ENCODE measurements at places on chromosomes 2 and 18.

- no peak for DNase-seq
Measured at GRCh38 chr18:31825772-31826171, 65.1 kb upstream of the SLC25A52 start.

GRCh38 chr18:13520306-13520705 is 206.1 kb downstream of the FAM210A start:
- DNase-seq, result no peak

- DNase-seq, result peak; percentile 89
Measured at GRCh38 chr2:9703085-9703678, 72.4 kb upstream of the YWHAQ start.

DNA sequence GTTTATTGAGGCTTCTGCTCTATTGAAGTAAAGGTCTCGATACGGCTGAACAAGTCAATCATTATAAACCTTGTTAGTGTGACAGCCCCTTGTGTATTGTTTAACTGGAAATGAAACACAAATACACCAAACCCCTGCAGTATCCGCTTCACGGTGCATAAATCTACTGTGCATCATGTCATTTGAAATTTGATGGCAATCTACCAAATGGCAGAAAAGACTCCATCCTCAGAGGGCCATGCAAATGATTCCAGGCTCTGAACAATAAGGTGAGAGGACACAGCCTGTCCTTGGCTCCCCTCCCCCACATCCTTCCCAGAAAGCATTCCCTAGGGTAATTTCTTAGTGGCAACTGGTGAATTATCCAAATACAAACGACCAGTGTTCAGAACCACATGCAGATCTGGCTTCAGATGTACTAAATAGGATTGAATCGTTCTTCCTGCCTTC is 80.6 kb downstream of the ADCYAP1 start:
- no peak for DNase-seq

DNA sequence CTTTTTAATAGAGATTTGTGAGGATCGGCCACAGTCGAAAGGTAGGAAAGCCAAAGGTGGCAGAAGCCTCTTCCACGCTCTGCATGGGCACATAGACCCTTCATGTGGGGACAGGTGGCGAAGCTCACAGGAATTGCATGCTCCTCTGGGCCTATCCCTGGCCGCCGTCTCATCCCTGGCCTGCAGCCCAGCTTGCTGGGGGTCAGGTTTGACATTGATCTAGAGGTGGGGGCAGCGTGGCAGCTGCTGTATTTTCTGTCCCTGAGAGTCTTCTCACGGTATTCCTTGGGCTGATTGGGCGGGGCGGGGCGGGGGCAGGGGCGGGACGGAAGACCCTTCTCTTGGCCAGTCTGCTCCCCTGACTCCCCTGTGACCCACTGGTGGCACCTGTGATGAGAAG is 48.9 kb downstream of the STK25 start:
- no peak for DNase-seq

GRCh38 chr2:169983506-169983905 is 156.3 kb downstream of the UBR3 start:
- no peak for DNase-seq

GRCh38 chr2:235390108-235390815 is 103.6 kb upstream of the AGAP1 start:
- peak; percentile 24 for DNase-seq

DNA sequence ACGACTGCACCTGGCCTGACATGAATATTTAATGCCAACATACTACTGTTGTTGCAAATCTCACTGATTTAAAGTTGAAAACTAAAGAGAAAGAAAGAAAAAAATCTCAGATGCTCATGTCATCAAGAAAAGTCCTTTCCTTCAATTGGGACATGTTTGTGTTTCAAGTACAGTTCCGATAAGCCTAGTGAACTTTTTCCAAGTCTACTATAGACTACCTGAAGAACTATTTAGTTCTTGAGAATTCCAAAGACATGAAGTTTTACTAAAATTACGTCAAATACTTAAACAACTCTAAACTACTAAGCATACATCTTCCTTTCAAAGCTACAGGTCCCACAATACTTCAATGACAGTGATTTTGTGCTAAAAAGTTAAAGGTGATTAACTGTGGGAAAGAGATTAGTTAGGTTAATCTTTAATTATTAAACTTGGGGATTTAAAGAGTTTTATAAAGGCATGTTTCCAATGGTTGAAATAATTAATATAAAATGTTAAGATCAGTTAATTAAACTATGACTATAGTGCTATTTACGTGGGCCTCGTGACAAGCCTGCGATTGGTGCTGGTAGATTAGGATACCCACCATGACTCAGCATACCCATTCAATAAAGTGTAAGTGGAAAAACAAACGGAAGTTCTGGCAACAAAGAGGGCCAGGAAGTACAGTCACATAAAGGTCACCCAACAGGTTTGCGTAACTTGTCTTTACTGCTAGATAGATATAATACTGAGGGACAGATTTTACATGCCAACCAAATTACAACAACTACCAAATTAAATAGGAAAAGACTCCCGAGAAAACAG is 55.5 kb downstream of the SEPTIN10 start:
- DNase-seq, result no peak

- no peak for DNase-seq
Measured at GRCh38 chr2:160876765-160877164, 283.5 kb upstream of the TANK start.

GRCh38 chr2:201777869-201778268 is 2.9 kb downstream of the ALS2 start:
- no peak for DNase-seq

Data from activated gamma-delta T cell treated with Interleukin-2 at 50 U/mL for 16 hours (primary cell).